ENCODE measurements at places on chromosomes 12 and 14.

DNA sequence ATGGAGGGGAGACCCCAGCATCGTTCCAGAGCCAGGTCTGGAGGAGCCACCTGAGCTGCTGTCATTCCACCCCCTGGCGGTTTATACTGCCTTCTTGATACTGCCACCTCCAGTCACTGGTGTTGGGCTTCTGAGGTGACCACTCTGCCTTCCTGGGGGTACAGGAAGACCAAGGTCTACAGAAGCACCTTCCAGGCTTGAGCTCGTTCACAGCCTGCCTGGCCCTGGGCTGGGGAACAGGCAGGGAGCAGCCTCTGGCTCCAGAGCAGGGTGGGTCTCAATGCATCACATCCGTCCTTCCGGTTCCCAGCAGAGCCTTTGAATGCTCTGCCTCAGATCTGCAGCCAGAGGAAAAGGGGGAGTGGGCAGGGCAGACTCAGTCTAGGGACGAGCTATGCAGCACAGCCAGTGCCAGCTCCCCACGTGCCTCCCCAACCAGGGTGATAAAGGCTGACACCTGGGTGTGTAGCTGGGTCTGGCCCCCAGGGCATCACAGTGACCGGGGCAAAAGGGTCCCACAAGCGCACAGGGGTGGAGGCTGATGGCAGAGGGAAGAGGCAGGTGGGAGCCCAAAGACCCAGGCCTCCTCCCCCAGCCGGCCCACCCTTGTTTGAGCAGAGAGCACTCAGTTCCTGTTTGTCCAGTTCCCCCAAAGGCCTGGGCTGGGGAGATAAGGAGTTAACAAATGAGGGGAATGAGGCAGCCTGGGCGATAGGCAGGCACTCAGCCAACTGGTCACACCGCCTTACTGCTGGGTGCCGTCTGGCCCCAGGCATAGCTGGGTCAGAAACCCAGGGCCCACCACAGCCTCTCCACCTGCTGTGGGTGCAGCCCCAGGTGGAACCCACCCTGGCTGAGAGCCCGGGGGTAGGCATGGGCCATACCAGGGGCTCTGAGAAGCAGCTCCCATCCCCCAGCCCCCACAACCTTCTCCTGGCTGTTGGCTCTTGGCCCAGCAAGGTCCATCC, 17.1 kb downstream of the DEGS2 start:
- no peak for DNase-seq

GRCh38 chr14:98893675-98894074, 378.3 kb downstream of the BCL11B start:
- no peak for DNase-seq

- no peak for DNase-seq
These were observed 90.1 kb downstream of the NCOR2 start for GRCh38 chr12:124477107-124477915.

DNA sequence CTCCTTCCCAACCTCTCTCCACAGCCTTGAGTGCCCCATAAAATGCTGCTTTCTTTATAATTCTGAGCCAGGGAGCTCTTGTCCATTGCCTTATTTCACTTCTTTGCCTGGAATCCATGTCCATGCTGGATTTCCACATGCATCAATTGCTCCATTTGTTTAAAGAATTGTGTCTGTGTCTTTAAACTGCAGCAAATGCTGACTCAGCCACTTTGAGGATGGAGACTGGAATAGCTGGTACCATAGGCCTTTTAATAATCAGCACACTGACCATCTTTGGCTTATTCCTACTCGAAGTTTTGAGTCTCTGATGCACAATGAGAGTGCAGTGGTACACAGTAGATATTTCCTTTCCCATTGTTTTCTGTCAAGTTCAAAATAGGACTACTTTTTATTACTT, 318.8 kb downstream of the LRIG3 start:
- no peak for DNase-seq

GRCh38 chr12:59861635-59862034, 265.8 kb downstream of the SLC16A7 start:
- DNase-seq: no peak

DNA sequence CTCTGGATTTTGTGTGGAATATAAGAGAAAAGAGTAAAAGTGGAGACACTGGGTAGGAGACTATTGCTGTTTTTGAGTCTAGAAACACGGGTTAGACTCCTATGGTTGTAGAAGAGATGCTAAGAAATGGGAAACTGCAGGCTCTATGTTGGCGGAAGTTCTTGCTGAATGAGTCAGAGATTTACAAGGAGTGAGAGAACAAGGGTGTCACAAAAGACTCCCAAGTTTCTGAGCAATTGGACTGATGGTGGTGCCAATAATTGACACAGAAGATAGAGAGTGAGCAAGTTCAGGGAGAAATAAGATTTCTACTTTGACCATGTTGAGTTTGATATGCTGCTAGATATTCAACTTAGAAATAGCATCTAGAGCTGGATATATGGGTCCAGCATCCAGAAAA, 2.6 kb upstream of the PRKD1 start:
- DNase-seq: no peak

DNA sequence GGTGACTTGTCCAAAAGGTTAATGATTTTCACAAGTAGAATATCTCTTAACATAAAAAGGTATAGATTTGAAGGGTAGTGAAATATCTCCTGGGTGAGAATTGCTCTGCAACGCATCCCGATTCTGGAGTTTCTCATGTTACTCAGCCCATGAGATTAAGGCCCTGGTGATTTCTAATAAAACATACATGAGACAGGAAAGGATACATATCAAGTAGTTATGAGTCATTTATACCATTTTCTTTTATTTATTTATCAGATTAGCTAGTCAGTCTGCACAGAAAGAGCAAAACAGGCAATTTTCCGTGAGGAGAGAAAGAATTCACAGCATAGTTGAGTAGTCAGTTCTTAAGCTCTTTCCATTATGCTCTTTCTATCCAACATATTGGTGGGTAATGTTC, 535.6 kb upstream of the ATP2B1 start:
- DNase-seq: no peak
